ENCODE measurements at places on chromosomes 2 and 18.

GRCh38 chr2:144606466-144607095 is 86.7 kb upstream of the ZEB2 start:
- no peak for DNase-seq

- DNase-seq, result no peak
Observed at GRCh38 chr2:172525601-172526000, 30.3 kb upstream of the PDK1 start.

- no peak for DNase-seq
Observed at GRCh38 chr2:167013227-167013626, 124.9 kb downstream of the XIRP2 start.

DNA sequence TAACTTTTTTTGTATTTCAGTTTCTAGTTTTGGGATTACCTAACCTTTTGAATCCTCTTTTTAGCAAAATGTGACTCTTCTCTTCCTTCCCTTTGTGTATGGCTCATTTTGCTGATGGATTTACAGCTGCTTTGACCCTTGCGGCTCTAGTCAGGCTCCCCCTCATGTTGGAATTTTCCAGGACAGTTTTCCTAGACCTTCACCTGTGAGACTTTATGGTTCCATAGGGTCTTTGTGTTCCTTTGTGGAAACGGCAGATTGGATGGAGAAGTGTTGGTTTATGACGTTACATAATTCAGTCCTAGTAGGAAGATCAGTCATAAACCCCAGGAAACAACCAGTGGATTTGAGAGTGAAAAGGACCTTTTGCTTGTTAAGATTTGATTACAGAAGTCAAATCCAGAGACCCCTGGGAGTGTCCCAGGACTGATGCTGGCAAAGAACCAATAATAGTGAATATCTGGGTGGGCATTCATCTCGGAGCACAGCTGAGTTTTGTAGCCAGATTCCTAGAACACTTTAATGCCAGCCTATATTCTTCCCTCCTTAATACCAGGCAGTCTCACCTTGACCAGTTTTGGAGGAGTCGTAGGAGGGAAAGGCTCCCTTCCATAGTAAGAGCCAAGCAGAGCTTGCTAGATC is 42.7 kb downstream of the SOCS6 start:
- DNase-seq, result no peak

DNA sequence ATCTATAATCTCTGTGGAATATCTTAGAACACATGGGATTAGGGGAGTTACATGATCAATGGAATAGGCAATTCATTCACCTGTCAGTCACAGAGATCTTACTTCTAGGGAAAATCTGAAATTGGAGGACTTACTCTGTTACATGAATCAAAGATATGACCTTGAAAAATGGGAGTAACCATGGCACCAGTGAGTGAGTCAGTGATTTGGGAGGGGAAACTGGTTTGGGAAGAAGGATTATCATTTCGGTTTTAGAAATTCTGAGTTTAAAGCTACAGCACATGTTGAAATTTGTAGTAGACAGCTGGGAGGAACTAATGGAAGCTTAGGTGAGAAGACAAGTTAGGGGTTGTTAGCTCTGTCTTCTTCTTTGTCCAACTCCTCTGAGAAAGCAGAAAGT is 153.7 kb downstream of the CAMKMT start:
- DNase-seq, result no peak
